ENCODE measurements at places on chromosomes 6 and 20. TPM values are rescaled to one million over a fixed set of nuclear protein-coding genes. Genes with fewer than 3 reads are reported as not detected.

Gene CLVS2
- not detected for total RNA-seq

Gene AGER
- total RNA-seq, result 0.65 TPM

Gene GABRR1
- not detected for total RNA-seq

Gene MYCT1
- 0.48 TPM for total RNA-seq

Gene STMND1
- total RNA-seq, result not detected

Gene POPDC3
- 39.7 TPM for total RNA-seq

Gene CSNK2A1
- total RNA-seq, result 84.4 TPM

Gene PRDM13
- not detected for total RNA-seq

Gene RNGTT
- total RNA-seq, result 9.5 TPM

Gene LGSN
- total RNA-seq, result not detected

Gene RAD21L1
- total RNA-seq, result 0.52 TPM

Gene OOEP
- not detected for total RNA-seq

Gene SMOC2
- total RNA-seq, result not detected

Gene FAM209B
- total RNA-seq, result not detected

Gene HLA-DMA
- 1.0 TPM for total RNA-seq

Gene TRMT11
- 14.6 TPM for total RNA-seq

Gene HLA-DOB
- total RNA-seq, result 0.26 TPM

Gene AVP
- total RNA-seq, result not detected

Gene ELOVL4
- total RNA-seq, result 9.0 TPM

Gene BPIFA3
- not detected for total RNA-seq

Gene CGA
- total RNA-seq, result not detected

Gene RNF182
- 5.3 TPM for total RNA-seq

Gene RNF5
- 69.3 TPM for total RNA-seq

Measured in epithelial cell of alveolus of lung (primary cell).